AG20443 (cell line): ENCODE measurements at places on chromosomes 1 and 21.

GRCh38 chr1:25816112-25816718, 3.5 kb upstream of the MTFR1L start:
- no peak for DNase-seq

- no peak for DNase-seq
Observed at GRCh38 chr1:57066980-57067610, 101.3 kb upstream of the C8B start.

- no peak for DNase-seq
Observed at GRCh38 chr1:216458812-216459211, 35.6 kb upstream of the USH2A start.

- no peak for DNase-seq
Observed at GRCh38 chr1:201423655-201424054, 2.1 kb upstream of the TNNI1 start.

DNA sequence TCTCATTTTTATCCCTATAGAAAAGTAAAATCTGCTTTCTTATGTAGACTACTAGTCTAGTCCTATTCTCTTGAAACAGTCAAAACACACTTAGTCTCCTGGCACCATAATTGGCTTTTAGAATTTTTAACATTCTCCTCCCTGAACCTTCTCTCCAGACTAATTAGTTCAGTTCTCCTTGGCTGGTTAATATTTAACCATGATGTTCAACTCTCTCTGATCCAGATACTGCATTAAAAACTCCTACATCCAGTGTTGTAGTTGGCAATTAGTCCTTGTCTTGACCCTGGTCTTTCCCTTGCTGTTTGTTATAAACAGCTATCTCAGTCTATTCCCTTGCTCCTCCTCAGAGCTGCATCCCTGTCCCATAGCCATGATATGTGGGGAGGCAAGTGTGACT, 422.9 kb upstream of the BEND5 start:
- DNase-seq, result no peak

DNA sequence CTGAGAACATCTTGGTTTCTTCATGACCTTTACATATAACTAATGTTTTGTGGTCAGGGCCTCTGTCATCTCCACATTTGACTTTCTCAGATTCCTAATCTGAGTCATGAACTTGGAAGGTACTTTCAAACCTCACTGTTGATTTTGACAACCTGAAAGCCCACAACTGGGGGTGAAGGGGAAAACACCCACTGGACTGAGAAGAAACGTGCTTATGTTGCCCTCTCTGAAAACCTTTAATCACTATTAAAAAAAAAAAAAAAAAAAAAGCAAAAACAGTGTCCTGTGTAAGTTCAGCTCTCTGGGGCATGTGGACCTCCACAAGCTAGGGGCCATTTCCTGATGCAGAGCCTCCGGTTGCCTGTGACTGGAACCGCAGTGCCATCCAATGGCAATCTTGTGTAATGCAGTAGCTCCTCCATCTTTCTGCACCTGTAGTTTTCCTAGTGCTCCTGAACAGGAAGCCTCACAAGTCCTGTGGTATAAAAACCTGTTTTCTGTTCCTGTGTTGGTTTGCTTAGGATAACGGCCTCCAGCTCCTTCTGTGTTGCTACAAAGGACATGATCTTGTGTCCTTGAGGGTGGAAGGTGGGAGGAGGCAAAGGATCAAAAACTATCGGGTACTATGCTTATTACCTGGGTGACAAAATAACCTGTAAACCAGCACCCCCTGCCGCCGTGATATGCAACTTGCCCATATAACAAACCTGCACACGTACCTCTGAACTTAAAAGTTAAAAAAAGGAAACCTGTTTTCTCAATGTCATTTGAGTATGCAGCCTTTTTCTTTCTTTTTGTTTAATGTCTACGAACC, 124.5 kb downstream of the ZNF648 start:
- peak; percentile 22 for DNase-seq

- peak; percentile 85 for DNase-seq
Observed at GRCh38 chr1:40014812-40015594, 25.5 kb upstream of the CAP1 start.

- peak; percentile 24 for DNase-seq
Observed at GRCh38 chr1:241821363-241821762, 26.6 kb upstream of the EXO1 start.

- no peak for DNase-seq
Observed at GRCh38 chr1:192826791-192827546, 18.1 kb downstream of the RGS2 start.

DNA sequence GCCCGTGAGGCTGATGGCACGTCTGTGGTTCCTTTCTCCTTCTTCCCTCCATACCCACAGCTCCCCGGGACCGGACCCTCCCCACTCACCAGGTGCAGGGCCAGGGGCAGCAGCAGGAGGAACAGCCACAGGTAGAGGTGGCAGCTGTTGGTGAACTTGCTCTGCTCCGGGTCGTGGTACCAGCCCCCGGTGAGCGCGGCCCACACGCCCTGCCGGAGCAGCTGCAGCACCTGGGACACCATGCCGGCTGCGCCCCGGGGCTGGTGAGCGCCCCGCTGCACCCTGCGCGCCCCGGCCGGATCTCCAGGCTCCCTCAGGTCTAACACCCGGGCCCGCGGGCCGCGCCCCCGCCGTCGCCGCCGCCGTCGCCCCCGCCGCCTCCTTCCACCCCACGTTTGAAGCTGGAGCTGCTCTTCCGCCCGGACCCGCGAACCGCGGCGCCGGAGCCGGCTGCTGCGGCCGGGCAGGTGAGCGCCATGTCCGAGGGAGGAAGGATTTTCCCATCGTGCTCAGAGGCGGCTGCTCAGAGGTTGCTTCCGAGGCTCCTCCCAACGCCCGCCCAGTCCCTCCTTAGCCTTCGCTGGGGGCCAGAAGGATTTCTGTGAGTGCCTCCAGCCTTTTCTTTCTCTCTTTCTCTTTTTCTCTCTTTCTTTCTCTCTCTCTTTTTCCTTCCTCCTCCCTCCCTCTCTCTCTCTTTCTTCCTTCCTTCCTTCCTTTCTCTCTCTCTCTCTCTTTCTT, at the start of gene PCNX2:
Gene PCNX2, minus strand, starts transcription at position 489 of the 738 bp plus-strand sequence. Its CDS starts 247 bp downstream, at position 242.
- peak; percentile 90 for DNase-seq

DNA sequence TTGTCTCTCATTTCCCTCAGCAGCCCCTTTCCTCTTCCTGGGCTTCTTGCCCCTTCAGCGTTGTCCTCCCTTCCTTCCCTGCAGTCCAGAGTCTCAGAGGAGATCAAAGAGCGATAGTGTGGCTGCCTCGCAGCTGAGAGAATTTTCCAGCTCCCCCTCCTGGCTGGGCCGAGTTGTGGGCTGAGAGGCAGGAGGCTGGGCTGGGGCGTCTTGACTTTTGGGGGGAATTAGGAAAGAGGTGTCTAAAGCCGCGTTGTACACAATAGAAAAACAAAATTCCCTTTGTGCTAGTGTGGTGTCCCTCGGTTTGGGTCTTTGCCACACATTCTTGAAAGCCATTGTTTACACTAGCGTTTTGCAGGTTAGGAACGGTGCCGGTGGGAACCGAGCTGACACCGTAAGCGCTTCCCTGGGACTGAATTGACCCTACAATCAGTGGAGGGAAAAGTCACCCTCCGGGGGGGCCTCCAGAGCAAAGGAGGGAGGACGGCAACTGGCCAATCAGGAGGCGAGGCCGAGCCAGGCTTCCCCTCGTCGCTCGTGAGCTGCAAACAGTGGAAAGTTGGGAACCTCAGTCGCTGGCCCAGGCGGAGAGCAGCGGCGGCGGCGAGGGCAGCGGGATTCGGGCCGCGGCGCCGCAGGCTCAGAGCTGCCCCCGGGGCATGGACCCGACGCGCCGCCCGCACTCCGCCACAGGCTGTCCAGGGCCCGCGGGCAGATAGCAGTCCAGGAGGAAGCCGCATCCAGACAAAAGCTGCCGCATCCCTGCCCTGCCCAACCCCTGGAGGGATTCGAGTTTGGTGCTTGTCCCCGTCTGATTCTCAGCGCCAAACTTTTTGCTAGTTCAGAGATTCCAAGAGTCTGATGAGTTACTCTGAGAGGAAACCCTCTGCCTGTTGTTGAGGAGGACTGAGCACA, at the start of gene HMCN1:
Gene HMCN1, plus strand, starts transcription at position 574 of the 918 bp plus-strand sequence. CDS start 389 bp downstream, outside the sequence.
- DNase-seq, result peak; percentile 87

DNA sequence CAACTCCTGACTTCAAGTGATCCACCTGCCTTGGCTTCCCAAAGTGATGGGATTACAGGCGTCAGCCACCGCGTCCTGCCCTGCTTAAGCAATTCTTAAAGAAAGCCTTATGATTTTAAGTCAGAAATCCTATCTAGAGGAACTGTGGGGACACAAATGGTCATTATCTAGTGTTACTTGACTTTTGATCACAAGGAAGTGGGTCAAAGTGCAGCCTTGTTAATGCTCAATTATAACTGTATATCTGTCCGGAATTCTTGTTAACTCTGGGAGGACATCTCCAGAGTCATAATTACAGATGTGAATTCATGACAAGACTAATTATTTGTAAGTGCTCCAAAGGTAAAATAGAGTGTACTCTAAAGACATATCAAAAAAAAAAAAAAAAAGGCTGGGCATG, 76.9 kb upstream of the PUM1 start:
- no peak for DNase-seq

DNA sequence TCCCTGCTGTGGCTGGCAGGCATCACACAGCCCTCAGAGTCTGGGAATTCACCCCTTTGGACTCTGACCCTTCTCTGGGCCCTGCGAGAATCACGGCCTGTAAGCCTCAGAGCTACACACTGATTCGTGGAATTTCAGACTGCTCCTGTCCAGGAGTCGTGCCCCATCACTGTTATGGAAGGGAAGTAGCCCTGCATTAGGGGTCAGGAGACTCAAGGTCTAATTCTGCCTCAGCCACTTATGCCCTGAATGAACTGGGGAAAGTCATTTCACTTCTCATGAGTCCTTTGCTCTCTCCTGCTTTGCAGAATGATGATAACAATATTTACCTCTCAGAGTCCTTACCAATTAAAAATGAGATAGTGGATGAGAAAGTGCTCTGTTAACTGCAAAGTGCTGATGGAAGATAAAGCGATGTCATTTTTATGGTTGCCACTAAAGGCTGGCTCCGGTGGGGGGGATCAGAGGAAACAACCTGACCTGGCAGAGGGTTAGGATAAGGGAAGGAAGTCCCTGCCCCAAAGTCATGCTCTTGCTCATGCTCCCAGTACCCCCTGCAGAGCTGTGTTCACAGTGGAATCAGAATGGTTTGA, 148.6 kb upstream of the CD34 start:
- no peak for DNase-seq

GRCh38 chr1:43565600-43566360, 35.1 kb downstream of the PTPRF start:
- peak; percentile 93 for DNase-seq

DNA sequence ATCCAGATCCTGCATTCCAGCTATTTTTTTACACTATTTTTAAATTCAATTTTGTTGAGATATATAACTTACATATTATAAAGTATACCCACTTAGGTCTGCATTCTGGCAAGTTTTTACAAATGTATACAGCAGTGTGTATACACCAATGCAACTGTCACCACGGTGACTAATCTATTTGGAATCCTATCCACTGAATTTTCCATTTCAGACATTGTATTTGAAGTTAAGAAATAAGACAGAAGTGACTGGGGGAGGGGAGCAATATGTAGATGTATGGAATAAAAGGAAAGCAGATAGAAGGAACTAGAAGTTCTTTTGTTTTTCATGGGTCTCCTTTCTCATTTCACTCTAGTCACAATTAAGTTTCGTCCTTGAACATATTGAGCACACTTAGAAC, 431.5 kb upstream of the CHRM3 start:
- DNase-seq, result no peak

DNA sequence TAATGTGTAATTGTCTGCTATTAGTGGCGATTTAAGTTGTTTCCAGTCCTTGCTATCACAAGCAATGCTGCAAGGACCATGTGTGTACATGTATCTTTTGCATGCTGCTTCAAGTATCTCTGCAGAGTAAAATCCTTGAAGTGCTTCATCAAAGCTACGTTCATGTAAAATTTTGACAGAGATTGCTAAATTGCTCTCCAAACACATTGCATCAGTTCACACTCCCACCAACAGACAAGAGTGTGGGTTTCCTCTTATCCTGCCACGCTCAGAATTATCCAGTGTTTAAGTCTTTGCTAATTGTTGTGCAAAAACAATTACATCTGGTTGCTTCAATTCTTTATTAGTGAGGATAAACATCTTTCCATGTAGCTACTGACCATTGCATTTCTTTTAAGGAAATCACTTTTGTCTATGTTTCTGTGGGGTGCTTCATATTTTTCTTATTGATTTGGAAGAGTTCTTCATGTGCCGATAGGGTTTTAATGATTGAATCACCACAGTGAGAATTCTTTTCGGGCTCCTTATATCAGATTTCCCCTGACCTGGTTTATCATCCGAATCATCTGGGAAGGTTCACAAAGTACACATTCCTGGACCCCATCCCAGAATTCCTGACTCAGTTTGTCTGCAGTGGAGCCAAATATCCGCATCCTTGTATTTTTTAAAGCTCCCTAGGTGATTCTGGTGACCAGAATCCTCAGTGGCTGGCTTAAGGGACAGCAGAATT, 56.3 kb upstream of the GALNT2 start:
- DNase-seq, result no peak

- no peak for DNase-seq
Observed at GRCh38 chr1:227888404-227889046, 59.2 kb downstream of the WNT9A start.

- no peak for DNase-seq
Observed at GRCh38 chr1:66270119-66270812, 263.7 kb upstream of the SGIP1 start.

- DNase-seq, result no peak
Observed at GRCh38 chr1:189500778-189501177, 976.9 kb downstream of the BRINP3 start.

- no peak for DNase-seq
Observed at GRCh38 chr1:221117133-221117532, 237.9 kb downstream of the HLX start.

- DNase-seq, result no peak
Observed at GRCh38 chr1:223140611-223141405, 2.2 kb downstream of the TLR5 start.

GRCh38 chr1:203099805-203100515, 14.1 kb upstream of the MYOG start:
- peak; percentile 10 for DNase-seq

- no peak for DNase-seq
Observed at GRCh38 chr1:183911285-183911684, 106.4 kb downstream of the RGL1 start.

DNA sequence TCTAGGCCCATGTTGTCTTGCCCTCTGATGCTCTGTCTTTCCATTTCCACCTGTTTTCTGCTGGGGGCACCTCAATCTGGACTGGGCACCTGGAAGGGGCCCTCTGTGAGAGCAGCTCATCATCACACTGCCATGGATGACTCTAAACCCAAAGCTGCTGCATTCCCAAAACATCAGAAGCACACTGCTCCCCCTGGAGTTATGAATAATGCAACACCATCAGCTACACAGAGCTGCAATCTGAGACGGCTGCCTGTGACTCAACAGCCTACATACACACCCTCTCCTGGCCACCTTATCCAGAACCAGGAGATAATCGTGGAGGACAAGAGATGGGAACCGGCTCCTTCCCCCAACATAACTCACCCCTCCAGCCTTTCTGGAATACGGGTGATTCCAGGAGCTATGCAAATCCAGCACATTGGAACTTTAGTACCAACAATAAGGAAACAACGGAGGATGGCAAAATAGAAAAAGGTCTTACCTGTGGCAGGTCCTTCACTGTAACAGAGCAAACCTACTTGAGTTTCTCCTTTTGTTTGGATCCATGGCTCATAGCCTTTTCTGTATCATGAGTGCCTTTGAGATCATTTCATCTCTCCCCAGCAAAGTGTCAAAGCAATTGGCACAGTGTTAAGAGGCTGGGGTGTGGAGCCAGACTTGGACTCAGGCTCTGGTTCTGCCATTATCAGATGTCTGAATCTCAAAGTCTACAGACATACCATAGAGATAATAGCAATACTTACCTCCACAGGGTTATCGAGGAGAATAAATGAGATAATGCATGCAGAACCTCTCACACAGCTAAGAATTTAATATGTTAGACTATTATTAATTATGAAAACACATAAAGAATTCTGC, 29.3 kb downstream of the AK2 start:
- peak; percentile 95 for DNase-seq

- no peak for DNase-seq
Observed at GRCh38 chr1:53593758-53594380, 134.7 kb downstream of the DMRTB1 start.
